ENCODE measurements at places on chromosomes 11 and 22.

DNA sequence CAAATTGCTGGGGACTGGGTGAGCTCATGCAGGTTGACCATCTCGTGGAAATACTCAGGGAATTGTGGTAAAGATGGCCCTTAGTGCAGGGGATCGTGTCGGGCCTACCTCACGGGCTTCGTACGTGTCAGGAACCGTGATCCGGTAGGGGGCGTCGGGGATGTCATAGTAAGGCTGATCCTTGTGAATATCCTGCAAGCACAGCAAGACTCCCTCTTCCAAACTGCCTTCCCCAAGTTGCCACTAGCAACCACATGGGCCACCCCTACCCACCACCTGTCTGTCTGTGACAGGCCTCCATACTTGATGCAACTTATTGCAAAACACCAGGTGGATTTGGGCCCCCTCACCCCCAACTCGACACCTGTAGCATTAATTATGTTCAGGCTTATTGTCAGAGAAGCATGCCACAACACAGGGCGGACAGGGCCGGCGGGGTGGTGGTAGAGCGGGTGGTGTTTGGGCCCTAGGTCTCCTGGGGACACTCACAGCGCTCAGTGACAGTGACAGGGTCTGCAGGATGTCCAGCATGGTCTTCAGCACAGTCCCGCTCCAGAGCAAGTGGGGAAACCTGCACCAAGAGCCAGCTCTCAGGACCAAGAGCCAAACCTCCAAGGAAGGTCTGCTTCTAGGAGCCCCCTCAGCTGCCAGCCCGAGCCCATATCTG is 22.6 kb upstream of the SERPIND1 start:
- DNase-seq: no peak

- DNase-seq: no peak
Measured at GRCh38 chr11:57237204-57237681, at the start of gene APLNR. Gene APLNR, minus strand, starts transcription at chr11:57237250. Its CDS starts 246 bp downstream, at chr11:57237004.

DNA sequence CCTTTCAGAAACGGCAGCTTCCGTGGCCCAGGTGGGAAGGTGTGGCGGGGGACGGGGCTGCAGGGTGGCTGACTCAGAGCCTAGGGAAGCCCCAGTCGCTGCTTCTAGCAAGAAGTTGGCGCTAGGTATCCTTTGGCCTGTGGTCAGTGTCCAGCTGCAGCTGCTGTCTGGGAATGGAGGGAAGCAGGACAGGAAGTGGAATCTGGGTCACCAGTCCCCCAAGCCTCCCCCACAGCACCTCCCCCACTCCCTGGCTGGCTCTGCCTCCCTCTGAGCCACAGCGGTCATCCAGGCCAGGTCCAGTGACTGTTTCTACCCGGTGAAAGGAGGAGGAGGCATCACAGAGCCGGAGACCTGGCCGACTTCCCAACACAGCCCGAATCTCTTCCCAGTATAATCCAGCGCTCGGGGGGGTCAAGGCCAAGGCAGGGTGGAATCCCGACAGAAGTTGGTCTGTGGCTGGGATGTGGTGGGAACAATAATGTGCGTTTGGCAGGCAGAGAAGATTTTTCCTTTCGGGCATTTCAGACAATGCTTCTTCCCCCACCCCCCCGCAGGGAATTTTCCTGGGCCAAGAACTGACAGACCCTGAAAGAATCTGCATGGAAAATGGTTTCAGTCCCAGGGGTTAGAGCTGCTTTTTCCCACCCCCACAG is 45.1 kb downstream of the C11orf96 start:
- DNase-seq: no peak

- no peak for DNase-seq
Measured at GRCh38 chr22:45998638-45999378, 21.8 kb upstream of the WNT7B start.

GRCh38 chr11:46389450-46390330 is 1.9 kb downstream of the CHRM4 start:
- peak; percentile 66 for DNase-seq

DNA sequence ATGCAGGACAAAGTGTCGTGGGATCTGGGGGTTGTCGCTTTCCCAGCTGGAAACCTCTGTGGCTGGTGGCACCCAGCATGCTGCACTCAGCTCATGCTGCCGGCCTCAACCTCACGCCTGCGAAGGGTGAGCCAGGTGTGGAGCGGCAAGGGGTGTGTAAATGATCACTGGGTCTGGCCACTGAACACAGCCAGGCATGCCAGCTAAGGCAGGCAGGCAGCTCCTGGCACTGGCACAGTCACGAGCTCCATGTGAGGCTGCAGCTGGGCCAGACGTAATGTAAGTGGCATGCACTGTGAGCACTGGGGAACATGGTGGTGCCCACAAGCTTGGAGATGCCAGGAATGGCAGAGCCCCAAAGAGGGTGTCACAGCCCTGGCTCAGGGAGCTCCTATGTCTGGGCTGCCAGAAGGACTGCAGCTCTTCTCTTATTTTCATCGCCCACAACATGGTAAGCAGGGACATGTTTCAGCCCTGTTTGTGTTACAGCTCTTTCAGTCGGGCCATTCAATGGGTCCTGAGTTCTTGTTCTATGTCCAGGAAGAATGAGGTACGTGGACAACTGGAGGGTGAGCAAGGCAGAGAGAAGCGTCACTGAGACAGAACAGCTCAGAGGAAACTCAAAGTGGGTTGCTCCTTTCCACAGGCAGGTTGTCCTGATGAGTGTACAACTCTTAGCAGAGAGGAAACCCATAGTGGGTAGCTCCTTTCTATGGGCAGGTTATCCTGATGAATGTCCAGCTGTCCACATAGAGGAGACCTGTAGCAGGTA is 403.8 kb downstream of the CNTN5 start:
- no peak for DNase-seq

DNA sequence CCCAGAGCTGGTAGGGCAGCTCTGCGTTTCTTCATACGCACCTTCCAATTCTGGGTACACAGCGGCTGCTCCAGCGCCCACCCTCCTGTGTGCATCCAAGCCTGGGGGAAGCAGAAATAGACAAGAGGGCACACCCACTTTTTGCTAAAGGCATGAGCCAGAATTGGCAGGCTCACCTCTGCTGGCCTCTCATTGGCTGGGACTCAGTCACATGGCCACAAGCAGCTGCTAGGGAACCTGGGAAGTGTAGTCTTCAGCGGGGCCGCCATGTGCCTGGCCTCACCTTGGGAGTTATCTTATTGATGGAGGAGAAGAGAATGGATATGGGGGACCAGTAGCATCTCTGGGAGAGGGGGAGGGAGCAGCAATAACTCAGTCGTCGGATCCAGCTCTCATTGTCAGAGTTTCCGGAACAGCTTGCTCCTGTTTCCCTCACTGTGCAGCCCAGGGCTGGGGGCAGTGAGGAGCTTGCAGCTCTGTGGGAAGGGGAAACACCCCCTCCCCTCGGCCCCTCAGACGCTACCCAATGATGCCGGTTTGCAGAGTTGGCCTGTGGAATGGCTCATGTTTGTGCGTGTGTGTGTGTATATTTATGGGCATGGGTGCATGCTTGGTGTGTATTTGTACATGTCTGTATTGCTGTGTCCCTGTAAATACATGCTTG is 11.8 kb upstream of the MIEF1 start:
- peak; percentile 76 for DNase-seq

- no peak for DNase-seq
Measured at GRCh38 chr11:19651653-19652052, 61.0 kb upstream of the NAV2 start.

GRCh38 chr22:27252282-27253049 is 549.1 kb downstream of the MN1 start:
- peak; percentile 1 for DNase-seq

DNA sequence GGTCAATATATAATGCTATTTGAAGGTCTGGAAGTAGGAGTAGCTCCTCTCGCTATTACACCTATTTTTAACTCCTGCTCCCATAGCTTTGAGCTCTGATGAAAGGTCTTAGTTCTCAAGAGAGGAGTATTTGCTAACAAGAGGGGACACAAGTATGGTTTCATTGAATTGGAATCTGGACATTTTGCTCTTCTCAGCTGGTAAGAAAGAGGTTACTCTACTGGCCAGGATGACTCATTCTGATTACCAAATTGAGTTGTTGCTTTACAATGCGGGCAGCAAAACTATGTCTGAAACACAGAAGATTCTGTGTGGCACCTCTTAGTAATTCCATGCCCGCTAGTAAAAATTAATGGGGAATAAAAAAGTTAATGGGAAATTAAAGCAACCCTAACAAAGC is 63.6 kb upstream of the EP300 start:
- no peak for DNase-seq

GRCh38 chr22:20625270-20625669 is 117.9 kb downstream of the MED15 start:
- no peak for DNase-seq

- no peak for DNase-seq
Measured at GRCh38 chr11:121329781-121330395, 37.3 kb downstream of the SC5D start.

- DNase-seq: no peak
Measured at GRCh38 chr11:119307219-119307618, 9.7 kb downstream of the MCAM start.

GRCh38 chr11:3611976-3612678 is 29.7 kb downstream of the ART5 start:
- no peak for DNase-seq

DNA sequence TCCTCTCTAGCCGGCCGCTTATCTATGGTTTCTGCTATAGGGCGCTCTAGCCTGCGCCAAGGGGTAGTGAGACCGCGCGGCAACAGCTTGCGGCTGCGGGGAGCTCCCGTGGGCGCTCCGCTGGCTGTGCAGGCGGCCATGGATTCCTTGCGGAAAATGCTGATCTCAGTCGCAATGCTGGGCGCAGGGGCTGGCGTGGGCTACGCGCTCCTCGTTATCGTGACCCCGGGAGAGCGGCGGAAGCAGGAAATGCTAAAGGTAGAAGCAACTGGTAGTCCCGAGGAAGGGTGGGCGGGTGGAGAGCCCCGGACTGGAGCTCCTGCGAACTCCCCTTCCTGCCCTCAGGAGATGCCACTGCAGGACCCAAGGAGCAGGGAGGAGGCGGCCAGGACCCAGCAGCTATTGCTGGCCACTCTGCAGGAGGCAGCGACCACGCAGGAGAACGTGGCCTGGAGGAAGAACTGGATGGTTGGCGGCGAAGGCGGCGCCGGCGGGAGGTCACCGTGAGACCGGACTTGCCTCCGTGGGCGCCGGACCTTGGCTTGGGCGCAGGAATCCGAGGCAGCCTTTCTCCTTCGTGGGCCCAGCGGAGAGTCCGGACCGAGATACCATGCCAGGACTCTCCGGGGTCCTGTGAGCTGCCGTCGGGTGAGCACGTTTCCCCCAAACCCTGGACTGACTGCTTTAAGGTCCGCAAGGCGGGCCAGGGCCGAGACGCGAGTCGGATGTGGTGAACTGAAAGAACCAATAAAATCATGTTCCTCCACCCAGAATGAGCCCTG is at the start of the genes LBHD1 and UQCC3:
Gene LBHD1, minus strand, starts transcription at position 660 of the 782 bp plus-strand sequence. CDS start 2,236 bp downstream, outside the sequence.
Gene UQCC3, plus strand, starts transcription at position 66 of the 782 bp plus-strand sequence. Its CDS starts 73 bp downstream, at position 139.
- peak; percentile 67 for DNase-seq

DNA sequence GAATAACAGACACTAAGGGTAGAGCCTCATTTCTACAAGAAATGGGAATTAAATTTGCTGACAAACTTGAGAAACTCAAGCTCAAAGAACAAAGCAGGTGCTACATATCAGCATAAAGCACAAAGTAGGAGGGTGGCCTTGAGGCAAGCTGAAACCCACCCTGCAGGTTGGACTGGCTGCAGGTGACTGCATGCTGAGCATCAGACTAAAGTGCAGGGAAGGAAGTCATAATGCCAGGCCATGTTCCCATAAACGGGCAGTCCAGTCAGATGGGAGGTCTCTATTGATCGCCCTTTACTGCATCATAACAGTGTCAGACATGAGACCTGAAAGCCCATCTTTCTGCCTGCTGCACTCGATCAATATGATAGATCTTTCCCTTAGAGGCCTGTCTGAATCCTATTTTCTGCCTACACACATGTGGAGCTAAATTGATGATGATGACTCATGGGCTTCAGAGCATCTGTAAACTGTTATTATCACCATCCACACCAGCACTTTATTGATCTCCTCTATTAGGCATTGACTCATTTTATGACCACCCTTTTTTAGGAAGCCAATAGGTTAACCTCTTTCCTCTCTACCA is 224.5 kb upstream of the DDI1 start:
- DNase-seq: no peak

GRCh38 chr22:20146777-20147176 is 4.1 kb downstream of the CCDC188 start:
- no peak for DNase-seq

GRCh38 chr11:43937434-43938411 is 4.7 kb upstream of the C11orf96 start:
- DNase-seq: no peak

GRCh38 chr11:93000511-93001476 is 31.3 kb downstream of the MTNR1B start:
- no peak for DNase-seq

Measured in activated T-cell treated with anti-CD3 and anti-CD28 coated beads for 48 hours (primary cell).